ENCODE measurements at places on chromosomes 1 and 21. TPM values are rescaled to one million over a fixed set of nuclear protein-coding genes. Genes with fewer than 3 reads are reported as not detected.

IL24 gene
- total RNA-seq: not detected

HPCA gene
- total RNA-seq: not detected

PIGK gene
- total RNA-seq: 54.9 TPM

COG2 gene
- total RNA-seq: 16.9 TPM

ASPM gene
- 4.3 TPM for total RNA-seq

SGIP1 gene
- 29.0 TPM for total RNA-seq

C1orf226 gene
- 0.07 TPM for total RNA-seq

OR2T29 gene
- total RNA-seq: not detected

KRTAP11-1 gene
- not detected for total RNA-seq

TMCC2 gene
- total RNA-seq: 3.3 TPM

NUAK2 gene
- 7.9 TPM for total RNA-seq

OR2L5 gene
- total RNA-seq: not detected

CGN gene
- not detected for total RNA-seq

C4BPB gene
- not detected for total RNA-seq

CACNA1S gene
- not detected for total RNA-seq

PADI4 gene
- not detected for total RNA-seq

TPTE gene
- total RNA-seq: not detected

ADCY10 gene
- under 0.01 TPM for total RNA-seq

GBP6 gene
- total RNA-seq: not detected

PPIAL4G gene
- total RNA-seq: not detected

SNRNP40 gene
- total RNA-seq: 62.0 TPM

IL19 gene
- not detected for total RNA-seq

RAB13 gene
- 102 TPM for total RNA-seq

C1QB gene
- total RNA-seq: not detected

OLFML3 gene
- 24.8 TPM for total RNA-seq

CYP4A22 gene
- not detected for total RNA-seq

OR2T8 gene
- not detected for total RNA-seq

SYT11 gene
- total RNA-seq: 88.3 TPM

ANGEL2 gene
- 41.1 TPM for total RNA-seq

TEDDM1 gene
- not detected for total RNA-seq

RSPH1 gene
- total RNA-seq: not detected

GRHL3 gene
- total RNA-seq: 0.03 TPM

OR14K1 gene
- not detected for total RNA-seq

TPM3 gene
- total RNA-seq: 245 TPM

POTED gene
- not detected for total RNA-seq

RNU1-3 gene
- total RNA-seq: under 0.01 TPM

SLFNL1 gene
- 0.46 TPM for total RNA-seq

RIPK4 gene
- 15.0 TPM for total RNA-seq

TGFB2 gene
- 56.9 TPM for total RNA-seq

NHLH1 gene
- total RNA-seq: 0.07 TPM

HSD3B1 gene
- not detected for total RNA-seq

TRPM2 gene
- total RNA-seq: under 0.01 TPM

S100A8 gene
- not detected for total RNA-seq

DYNLT4 gene
- total RNA-seq: not detected

ITLN1 gene
- total RNA-seq: not detected

SPATA6 gene
- total RNA-seq: 6.2 TPM

NBPF6 gene
- total RNA-seq: 0.10 TPM

XKR8 gene
- total RNA-seq: 5.5 TPM

MEF2D gene
- total RNA-seq: 13.9 TPM

CLEC20A gene
- total RNA-seq: not detected

BATF3 gene
- total RNA-seq: 3.4 TPM

KCNC4 gene
- 4.7 TPM for total RNA-seq

All from smooth muscle cell of the pulmonary artery (primary cell).